Immature natural killer cell (primary cell): ENCODE measurements at places on chromosomes 3 and 15.
A peak's percentile ranks its signal among the peaks of the same experiment; 100 is the strongest.

- no peak for DNase-seq
Measured at GRCh38 chr15:52109559-52110451, 2.8 kb downstream of the BCL2L10 start.

GRCh38 chr3:12845811-12846210, 4.4 kb upstream of the RPL32 start:
- no peak for DNase-seq

DNA sequence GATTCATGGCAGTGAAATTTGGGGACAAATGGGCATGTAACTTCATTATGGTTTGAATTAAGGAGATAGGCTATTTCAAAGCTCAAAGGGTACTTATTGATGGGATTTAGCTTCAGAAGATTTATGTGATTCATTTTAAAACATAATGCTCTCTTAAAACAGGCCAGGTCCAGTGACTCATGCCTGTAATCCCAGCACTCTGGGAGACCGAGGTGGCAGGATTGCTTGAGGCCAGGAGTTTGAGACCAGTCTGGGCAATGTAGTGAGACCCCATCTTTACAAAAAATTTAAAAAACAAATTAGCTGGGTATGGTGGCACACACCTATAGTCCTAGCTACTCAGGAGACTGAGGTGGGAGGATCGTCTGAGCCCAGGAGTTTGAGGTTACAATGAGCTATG, 11.5 kb downstream of the THAP10 start:
- no peak for DNase-seq

GRCh38 chr3:4985330-4986174, 6.3 kb downstream of the BHLHE40 start:
- peak; percentile 32 for DNase-seq

DNA sequence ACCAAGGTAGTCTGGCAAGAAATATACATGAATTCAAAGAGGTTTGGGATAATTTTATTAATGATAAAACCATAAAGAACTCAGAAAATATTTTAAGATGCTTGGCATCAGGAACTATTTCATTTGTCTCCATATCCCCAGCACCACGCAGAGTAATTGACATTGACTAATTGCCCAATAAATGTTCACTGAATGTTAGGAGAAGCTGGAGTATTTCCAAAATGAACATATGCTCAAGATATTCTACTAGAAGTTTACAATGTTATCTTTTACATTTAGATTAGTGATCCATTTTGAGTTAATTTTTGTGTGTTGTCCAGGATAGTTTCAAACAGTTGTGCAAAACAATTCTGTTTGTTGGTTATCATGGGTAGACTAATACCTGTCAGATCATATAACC, 298.8 kb upstream of the CTDSPL start:
- no peak for DNase-seq

- DNase-seq: no peak
Measured at GRCh38 chr3:71591101-71591500, 7.6 kb upstream of the FOXP1 start.

DNA sequence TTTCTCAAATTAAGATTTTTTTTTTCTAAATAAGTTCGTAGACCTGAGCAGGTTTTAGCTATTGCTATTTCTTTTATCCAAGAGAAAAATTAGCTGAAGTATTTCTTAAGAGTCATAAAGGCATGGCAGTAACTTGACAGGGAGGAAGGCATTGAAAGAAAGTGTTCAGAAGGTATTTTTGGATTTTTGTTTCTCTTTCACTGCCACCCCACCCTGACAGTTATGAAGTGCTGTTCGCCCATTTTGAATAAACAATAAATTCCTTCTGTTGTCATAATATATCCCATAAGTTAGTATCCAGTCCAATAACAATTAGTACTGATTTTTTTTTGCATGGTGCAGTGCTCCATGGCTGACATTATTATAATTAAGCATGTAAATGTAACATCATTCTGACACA, 363.0 kb downstream of the NR2F2 start:
- no peak for DNase-seq

DNA sequence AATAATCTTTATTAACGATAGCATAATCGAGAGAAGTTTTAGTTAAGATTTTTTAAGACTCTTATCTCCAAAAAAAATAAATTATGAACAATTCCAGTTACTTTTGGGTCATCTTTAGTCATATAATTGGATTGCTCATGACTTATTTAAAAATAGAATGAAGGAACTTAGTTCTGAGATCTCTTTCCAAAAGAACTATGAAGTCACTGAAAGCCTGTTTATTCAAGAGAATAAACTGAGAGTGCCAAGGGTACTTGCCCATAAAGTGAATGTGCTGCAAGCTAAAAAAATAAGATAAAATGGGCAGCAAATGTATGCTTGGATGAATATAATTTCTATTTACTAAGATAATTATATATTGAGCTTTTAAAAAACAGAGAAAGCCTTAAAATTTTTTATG, 176.5 kb upstream of the PLSCR5 start:
- no peak for DNase-seq
